ENCODE measurements at places on chromosomes 7 and 10. TPM values are rescaled to one million over a fixed set of nuclear protein-coding genes. Genes with fewer than 3 reads are reported as not detected.

DNA sequence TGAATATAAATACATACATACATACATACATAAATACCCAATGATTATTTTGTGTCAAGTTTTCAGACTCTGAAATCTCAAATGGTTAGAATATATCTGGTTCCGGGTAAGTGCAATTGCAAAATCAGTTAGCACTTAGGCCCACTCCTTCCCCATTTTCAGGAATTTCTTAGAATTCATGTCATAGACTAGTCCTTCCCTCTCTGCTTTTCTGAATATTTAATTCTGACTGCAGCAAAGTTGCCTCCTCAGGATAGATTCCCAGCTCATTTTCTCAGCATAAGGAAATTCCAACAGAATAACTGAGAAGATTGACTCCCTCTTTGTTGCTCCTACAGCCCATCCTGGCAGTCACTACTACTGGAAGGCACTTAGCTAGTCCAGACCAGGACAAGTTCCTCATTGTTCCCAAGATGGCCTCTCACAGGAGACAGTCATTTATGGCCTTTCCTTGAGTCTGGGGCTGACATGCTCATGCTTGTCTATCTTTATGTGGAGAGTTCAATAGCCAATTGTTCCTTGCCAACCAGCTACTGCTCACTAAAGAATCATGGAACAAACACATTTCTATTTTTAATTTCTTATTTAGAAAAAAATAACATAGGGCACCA lies 142.9 kb upstream of the ITGB1 start:
- peaks cover 30% of the 10 kb centered on the region for H3K4me1 ChIP-seq
- H3K4me3 ChIP-seq = no peak overlapping the region
- H3K27me3 ChIP-seq = no peaks in the 10 kb centered on the region
- peak overlapping the region; percentile 61 for H3K27ac ChIP-seq
- H3K36me3 ChIP-seq = no peaks in the 10 kb centered on the region
- no peak for DNase-seq

DNA sequence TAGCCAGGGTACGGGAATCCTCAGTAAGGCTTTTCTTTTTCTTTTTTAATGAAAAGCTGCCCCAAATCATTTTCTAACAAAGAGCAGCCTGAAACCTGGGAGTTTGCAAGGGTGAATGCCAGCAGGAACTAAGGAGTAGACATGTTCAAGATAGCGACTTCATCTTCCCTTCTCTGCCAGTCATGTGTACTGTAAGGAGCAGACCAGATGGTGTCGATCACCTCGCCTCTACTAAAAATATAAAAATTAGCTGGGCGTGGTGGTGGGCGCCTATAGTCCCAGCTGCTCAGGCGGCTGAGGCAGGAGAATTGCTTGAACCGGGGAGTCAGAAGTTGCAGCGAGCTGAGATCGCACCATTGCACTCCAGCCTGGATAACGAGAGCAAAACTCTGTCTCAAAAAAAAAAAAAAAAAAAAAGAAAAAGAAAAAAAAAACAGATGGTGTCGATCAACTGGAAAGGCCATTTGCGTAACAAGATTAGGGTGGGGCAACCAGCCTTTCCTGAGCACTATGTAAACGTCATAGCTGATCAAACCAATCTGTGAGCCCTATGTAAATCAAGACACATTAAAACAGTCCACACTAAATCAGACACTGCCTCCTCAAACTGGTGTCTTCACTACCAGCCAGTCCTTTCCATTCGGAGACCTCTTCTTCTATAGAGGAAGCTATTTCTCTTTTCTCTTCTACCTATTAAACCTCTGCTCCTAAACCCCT lies 33.8 kb downstream of the NOLC1 start:
- H3K4me3 ChIP-seq = no peak overlapping the region
- H3K4me1 ChIP-seq = peaks cover 15% of the 10 kb centered on the region
- H3K27ac ChIP-seq = no peak overlapping the region
- no peak for DNase-seq
- no peaks in the 10 kb centered on the region for H3K27me3 ChIP-seq

DNA sequence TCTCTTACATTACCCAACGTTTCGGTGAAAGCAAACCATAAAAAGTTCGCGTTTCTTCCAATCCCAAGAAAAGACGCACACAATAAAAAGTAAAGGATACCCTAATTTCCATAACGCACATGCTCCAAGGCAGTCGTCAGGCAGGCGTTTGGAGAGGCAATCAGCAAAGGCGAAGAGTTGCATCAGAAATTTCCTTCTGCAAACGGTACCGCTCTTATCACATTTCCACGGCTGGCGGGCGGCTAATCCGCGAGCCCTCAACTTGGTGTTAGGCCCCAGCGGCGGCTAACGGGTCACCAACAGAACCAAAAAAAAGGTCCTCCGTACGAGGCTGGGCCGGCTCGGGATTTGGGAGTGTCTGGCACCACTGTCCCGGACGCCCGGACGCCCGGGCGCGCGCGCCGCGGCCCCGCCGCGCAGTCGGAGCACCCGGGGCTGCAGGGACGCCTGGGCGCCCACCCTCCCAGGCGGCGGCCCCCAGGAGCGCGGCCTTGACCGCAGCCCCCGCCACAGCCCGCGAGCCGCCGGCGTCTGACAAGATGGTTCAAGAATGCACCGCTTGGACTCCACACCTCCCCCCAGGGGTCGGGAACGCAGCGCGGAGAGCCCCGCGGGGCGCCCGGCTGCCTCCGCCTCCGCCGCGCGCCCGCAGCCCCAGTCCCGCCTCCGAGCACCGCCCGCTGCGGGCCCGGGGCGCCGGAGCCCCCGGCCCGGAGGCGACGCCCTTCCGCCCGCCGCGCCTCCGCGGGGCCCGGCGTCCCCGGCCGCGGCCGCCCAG lies 9.8 kb upstream of the GRB10 start:
- peaks cover 25% of the 10 kb centered on the region for H3K27me3 ChIP-seq
- no peak overlapping the region for H3K27ac ChIP-seq
- H3K36me3 ChIP-seq = no peaks in the 10 kb centered on the region
- H3K4me3 ChIP-seq = peak overlapping the region; percentile 85
- H3K4me1 ChIP-seq = peaks cover 18% of the 10 kb centered on the region

- H3K36me3 ChIP-seq = peaks cover 6% of the 10 kb centered on the region
- H3K4me1 ChIP-seq = no peaks in the 10 kb centered on the region
- no peak overlapping the region for H3K4me3 ChIP-seq
- DNase-seq = no peak
- no peak overlapping the region for H3K27ac ChIP-seq
Observed at GRCh38 chr10:121947343-121948330, 19.8 kb upstream of the ATE1 start.

DNA sequence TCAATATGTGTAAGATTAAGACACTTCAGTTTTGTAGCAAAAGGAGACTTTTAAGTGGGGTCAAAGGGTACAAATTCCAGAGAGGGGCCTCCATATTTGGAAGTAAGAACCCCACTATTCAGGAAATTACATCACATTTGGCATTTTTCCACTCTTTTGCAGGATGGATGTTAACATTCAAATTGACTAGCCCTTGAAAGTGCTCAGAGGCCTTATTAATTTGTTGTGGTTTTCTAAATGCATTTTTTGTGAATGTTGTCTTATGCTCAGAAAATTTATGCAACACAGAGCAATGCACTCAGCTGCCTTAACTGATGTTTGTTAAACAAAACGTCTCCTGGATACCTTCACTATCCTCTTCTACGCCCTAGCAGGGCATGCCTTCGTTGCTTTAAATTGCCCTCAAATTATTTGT lies 50.9 kb upstream of the PDLIM1 start:
- no peak overlapping the region for H3K27ac ChIP-seq
- H3K4me1 ChIP-seq = no peaks in the 10 kb centered on the region
- no peak overlapping the region for H3K4me3 ChIP-seq
- DNase-seq = no peak

GRCh38 chr10:98078774-98079173 lies 48.4 kb upstream of the CRTAC1 start:
- H3K27me3 ChIP-seq = peaks cover 4% of the 10 kb centered on the region
- H3K36me3 ChIP-seq = no peaks in the 10 kb centered on the region
- no peak for DNase-seq
- no peak overlapping the region for H3K27ac ChIP-seq

DNA sequence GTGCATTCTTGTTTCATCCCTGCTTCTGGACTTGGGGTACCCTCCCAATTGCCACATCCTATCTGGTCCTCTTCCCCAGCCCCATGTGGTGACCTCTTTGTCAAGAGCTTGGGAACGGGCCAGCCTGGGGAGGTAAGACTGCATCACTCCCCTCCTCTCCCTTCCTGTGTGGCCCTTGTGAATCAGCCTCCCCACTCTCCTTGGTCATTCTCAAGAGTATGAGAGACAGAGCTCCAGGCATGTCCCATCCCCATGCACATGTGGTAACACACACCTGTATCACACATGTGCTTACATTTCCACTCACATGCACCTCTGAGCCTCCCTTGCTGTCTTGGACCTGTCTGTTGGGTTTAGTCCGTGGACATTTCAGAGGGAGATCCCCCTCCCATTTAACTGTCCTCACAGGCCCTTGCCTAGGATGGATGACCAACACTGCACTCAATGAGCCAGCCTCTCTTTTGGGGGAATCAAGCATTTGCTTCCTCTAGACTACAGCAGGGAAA lies 2.6 kb downstream of the MRPL43 start:
- H3K36me3 ChIP-seq = peaks cover 16% of the 10 kb centered on the region
- H3K27ac ChIP-seq = no peak overlapping the region
- no peak overlapping the region for H3K4me3 ChIP-seq
- DNase-seq = no peak
- H3K27me3 ChIP-seq = no peaks in the 10 kb centered on the region

GRCh38 chr7:121529003-121529402 lies 132.9 kb upstream of the FAM3C start:
- H3K27ac ChIP-seq = no peak overlapping the region
- H3K36me3 ChIP-seq = no peaks in the 10 kb centered on the region
- DNase-seq = no peak
- peaks cover 17% of the 10 kb centered on the region for H3K4me1 ChIP-seq
- H3K4me3 ChIP-seq = no peak overlapping the region

GRCh38 chr10:52740913-52741675 lies 31.5 kb downstream of the MBL2 start:
- peak; percentile 55 for DNase-seq
- no peak overlapping the region for H3K27ac ChIP-seq
- no peaks in the 10 kb centered on the region for H3K36me3 ChIP-seq
- H3K4me1 ChIP-seq = no peaks in the 10 kb centered on the region
- H3K27me3 ChIP-seq = no peaks in the 10 kb centered on the region
- H3K4me3 ChIP-seq = no peak overlapping the region

DNA sequence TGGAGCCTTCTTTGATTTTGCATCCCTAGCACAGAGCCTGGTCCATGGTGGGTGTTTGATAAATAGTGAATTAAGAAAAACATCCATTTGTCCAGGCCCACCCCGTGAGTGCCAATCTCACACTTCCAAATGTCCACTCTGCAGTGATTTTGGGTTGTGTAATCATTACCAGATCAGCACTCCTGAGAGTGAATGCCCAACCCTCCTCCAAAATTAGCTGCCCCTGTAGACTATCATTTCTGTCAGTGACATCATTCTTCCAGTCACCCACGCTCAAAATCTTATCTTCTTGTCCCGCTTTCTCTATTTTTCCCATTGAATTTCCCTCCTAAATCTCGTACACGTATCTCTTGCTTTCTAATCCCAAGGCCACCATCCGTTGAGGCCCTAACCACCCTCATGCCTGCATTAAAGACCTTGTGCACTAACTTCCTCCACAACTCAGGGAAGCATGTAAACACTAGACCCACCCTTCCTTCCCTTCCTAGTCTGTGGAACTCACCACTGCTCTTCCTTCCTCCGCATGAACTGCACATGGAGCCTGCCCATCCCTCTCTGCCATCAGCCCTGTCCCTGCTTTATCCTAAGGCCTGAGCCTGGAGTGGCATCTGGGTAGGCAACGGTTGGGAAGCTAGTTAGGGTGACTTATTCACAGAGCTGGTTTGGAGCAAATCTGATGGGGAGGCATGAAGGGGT lies 32.8 kb downstream of the PIK3AP1 start:
- no peak for DNase-seq
- H3K4me3 ChIP-seq = no peak overlapping the region
- H3K36me3 ChIP-seq = no peaks in the 10 kb centered on the region
- H3K27me3 ChIP-seq = no peaks in the 10 kb centered on the region
- H3K27ac ChIP-seq = no peak overlapping the region

- no peak for DNase-seq
- no peaks in the 10 kb centered on the region for H3K27me3 ChIP-seq
- no peak overlapping the region for H3K4me3 ChIP-seq
- no peak overlapping the region for H3K27ac ChIP-seq
- no peaks in the 10 kb centered on the region for H3K36me3 ChIP-seq
Observed at GRCh38 chr10:124627866-124628675, 116.1 kb downstream of the FAM53B start.

DNA sequence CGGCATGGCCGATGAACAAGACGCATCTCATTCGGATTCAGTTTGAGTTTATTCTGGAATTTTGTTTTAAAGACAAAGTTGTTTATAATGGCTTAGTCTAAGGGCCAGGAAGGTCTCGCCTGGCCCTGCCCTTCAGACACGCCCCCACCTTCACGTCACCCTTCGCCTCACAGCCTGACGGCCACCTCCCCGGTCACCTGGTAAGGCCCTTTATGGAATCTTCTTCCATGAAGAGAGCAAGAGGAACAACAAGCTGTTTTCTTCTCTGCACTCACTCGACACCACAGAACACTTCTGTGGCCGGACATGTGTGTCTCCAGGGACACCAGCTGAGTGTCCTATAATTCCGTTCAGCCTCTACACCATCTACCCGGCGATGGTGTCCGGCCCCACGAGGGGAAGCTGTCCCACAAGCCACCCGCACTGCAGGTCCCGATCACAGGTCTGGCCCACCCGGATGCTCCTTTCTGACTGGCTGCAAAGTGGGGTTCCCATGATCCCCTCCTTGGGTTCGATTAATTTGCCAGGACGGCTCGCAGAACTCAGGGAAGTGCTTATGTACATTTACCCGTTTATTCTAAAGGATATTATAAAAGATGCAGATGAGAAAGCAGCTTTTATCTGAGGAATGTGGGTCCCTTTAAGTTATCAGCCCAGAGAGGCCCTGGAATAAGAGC lies 17.4 kb upstream of the KNDC1 start:
- peak; percentile 3 for DNase-seq
- peaks cover 19% of the 10 kb centered on the region for H3K27me3 ChIP-seq
- H3K4me3 ChIP-seq = no peak overlapping the region

Gene CPEB3
- total RNA-seq = 1.0 TPM

Gene CPXM2
- total RNA-seq = not detected

Gene BMPR1A
- 2.9 TPM for total RNA-seq

Gene ODAD2
- 0.22 TPM for total RNA-seq

Gene GALNT17
- total RNA-seq = not detected

Gene EFCAB10
- total RNA-seq = not detected

Gene PTPRZ1
- not detected for total RNA-seq

Gene ITPRID1
- total RNA-seq = not detected

Gene C10orf67
- 3.2 TPM for total RNA-seq

Gene NACAD
- 0.05 TPM for total RNA-seq

Gene C10orf105
- total RNA-seq = 0.32 TPM

Measured in activated naive CD4-positive, alpha-beta T cell treated with anti-CD3 and anti-CD28 coated beads for 36 hours (primary cell).